AML-193 (cell line): ENCODE measurements at places on chromosomes 13 and 19.
A peak's percentile ranks its signal among the peaks of the same experiment; 100 is the strongest.

GRCh38 chr19:16518483-16519229 is 22.5 kb downstream of the C19orf44 start:
- no peak for DNase-seq

DNA sequence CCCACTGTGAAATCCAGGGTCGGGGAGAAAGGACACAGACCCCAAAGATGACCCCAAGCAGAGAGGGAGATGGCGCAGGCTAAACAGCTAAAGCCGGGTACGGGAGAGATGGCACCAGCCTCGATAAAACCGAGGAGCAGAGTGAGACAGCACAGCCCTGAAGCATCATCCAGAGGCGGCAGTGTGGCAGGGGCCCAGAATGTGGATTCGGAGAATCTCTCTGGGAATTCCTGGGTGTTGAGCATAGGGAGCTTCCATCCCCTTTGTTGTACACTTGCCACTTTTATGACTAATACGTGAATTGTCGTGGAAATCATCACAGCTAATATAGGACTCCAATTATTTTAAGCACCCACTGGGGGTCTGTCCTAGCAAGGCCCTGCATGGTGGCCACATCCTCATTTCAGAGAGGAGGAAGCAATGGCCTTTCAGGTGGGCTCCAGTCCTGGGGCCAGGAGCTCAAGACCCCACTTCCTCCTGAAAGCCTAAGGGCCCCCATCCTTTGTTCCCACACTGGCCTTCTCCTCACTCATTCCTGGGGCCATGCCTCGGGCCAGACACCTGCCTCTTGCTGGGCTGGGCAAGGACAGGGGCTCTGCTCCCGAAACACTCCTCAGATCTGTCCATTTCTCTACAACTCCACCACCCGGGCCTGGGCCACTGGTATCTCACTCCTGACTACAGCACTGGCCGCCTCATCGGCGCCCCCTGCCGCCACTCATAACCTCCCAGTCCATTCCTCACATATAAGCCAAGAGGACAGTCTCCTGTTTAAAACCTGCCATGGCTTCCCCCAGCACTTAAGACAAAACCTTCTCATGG is 29.3 kb upstream of the ATP1A3 start:
- DNase-seq: peak; percentile 8

- no peak for DNase-seq
Measured at GRCh38 chr13:110307767-110308655, 927 bp downstream of the COL4A2 start.

- no peak for DNase-seq
Measured at GRCh38 chr13:48662226-48662625, 8.5 kb downstream of the CYSLTR2 start.

DNA sequence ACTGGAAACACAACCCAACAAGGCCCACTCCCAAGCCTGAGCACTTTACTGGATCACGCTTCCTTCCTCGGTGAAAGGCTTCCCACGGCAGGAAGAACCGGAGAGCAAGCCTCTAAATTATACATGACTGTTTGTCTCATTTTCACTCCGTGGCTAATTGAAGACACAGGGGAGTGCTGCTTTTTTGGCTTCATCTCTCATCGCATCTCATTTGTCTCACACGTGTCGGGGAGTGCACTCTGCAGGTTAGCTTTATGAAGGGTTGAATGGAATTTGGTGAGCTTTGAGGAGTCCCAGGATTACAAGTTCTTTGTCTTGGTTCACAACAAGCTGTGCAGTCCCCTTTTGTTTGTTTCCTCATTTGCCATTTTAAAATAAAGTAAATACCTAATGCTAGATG is 544.6 kb downstream of the GPC6 start:
- no peak for DNase-seq

DNA sequence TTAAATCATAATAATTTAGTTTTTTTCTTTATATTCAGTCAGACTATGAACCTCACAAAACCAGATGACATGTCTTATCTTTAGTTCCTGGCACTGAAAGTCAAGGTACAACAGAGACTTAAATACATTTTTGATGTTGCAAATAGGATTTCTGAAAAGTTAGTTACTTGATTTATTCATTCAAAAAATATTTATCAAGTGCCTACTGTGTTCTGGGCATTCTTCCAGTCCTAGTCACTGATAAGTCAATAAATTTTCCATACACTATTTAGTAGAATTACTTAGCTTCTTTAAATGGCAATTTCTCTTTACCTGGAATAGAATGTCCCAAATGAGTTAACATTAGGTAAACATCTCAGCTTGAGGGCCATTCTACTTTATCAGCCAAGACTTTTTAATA is 938.3 kb upstream of the PCDH9 start:
- DNase-seq: no peak

GRCh38 chr19:46766569-46767317 is 20.5 kb upstream of the STRN4 start:
- DNase-seq: peak; percentile 30

DNA sequence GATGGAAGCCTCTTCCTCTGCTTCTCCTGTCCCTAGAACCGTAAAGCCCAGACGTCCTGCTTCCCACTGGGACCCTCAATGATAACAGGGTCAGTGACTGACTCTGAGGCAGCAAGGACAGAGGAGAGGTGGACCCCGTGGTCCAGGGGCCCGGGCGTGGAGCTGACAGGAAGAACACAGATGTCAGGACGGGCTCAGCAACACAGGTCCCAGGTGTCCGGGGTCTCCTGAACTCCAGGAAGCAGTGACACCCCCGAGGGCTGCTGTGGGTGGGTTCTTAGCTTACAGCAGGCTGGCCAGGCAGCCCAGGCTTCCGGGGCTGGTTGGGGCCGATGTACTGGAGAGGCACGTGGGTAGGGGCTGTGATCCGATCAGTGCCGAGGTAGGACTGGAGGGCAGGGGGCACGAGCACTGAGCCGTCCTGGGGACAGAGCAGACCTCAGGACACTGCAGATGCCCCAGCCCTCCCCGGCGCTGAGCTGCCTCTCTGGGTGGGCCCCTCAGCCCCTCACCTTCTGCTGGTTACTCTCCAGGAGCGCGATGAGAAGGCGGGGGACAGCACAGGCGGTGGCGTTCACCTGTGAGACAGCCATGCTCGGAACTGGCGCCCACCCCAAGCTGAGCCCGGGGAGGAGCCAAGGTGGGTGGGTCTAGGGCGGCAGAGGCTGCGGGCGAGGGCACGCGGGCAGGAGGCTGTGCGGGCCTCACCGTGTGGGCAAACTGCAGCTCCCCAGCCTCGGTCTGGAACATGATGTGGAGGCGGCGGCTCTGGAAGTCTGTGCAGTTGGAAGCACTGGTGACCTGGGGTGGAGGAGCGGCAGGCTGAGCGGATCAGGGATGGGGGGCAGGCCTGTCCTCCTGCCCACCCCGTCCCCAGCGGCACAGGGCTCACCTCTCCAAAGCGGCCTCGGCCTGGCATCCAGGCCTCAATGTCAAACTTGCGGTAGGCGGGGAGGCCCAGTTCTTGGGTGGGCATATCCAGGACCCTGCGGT is 3.6 kb upstream of the CCER2 start:
- DNase-seq: no peak

- DNase-seq: peak; percentile 94
Measured at GRCh38 chr13:28527629-28528028, 32.7 kb upstream of the FLT1 start.

GRCh38 chr19:45569619-45570421 is 14.8 kb downstream of the OPA3 start:
- peak; percentile 63 for DNase-seq

GRCh38 chr13:106373989-106374572 is 161.4 kb downstream of the EFNB2 start:
- no peak for DNase-seq

DNA sequence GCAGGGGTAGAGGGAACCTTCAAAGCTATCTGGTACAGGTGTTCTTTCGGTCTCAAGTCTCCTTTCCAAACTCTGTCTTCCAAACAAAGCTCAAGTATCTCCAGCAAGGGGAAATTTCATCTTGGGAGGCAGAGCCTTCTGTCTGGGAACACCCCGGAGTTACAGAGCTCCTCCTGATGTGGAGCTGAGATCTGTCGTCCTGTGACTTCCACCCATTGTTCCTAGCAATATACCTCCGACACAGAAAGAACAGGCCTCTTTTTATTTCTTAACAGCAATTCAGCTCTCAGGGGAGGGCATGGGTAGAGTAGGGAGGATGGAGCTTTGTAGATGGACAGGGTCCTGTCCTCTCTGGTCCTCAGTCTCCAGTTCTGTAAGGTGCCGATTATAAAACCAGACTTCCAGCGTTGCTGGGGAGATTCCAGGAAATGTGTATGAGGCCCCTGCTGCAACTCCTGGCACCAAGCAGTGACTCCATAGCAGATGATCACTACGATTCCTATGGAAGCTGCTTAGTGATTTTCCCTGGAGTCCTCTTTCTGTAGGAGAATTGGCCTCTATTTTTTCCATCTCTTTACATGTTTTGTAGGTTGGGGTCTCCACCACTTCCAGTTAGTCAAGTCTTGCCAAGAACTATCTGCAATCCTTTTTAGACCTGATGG is 56.0 kb upstream of the ARGLU1 start:
- no peak for DNase-seq

- DNase-seq: no peak
Measured at GRCh38 chr13:79187917-79188690, 218.0 kb downstream of the RBM26 start.
